ENCODE measurements at places on chromosomes 11 and 22.
A peak's percentile ranks its signal among the peaks of the same experiment; 100 is the strongest.

GRCh38 chr11:3037040-3037944, 19.9 kb downstream of the CARS1 start:
- peak; percentile 40 for DNase-seq

DNA sequence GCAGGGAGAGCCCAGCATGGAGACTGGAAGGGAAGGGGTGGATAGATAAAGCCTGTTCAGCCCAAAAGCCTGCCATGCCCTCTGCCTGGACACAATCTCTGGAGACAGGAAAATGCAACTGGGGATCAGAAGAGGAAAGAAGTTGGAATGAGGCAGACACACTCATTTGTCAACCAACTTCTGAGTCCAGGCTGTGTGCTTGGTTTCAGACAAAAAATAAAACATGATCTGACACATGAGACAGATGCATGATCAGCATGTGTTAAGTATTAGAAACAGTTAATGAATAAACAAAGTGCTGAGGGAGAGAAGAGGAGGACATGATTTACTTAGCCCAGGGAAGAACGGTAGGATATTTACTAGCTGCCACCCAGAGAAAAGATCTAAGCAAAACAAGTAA, 839 bp downstream of the LRRN4CL start:
- no peak for DNase-seq

DNA sequence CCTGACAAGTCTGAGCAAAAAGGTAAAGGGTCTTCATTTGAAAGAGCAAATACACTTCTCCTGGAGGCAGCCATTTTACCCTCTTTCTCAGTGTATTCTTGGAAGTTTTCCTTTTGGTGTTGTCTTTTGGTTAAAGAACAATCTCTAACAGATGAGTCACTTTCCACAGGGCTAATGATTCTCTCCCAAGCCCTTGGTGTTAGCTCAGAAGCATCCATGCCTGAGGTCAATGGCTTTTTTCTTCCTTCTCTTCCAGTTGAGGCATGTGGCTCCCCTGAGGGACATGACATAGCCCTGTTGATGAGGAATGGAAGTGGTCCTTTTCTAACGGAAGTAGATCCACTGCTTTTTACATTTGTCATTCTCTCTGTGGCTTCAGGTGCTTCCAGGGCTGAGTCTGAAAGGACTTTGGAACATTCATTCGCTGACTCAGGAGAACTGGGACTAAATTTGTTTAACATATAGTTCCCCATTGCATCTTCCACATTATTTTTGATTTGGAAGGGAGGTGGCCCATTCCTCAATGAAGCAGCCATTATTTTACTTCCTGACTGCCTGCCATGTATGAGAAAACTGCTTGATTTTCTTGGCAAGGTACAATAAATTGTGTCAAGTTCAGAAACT, 13.8 kb upstream of the POGLUT3 start:
- DNase-seq, result no peak

GRCh38 chr11:19419808-19420207, 179.1 kb upstream of the E2F8 start:
- DNase-seq, result no peak

DNA sequence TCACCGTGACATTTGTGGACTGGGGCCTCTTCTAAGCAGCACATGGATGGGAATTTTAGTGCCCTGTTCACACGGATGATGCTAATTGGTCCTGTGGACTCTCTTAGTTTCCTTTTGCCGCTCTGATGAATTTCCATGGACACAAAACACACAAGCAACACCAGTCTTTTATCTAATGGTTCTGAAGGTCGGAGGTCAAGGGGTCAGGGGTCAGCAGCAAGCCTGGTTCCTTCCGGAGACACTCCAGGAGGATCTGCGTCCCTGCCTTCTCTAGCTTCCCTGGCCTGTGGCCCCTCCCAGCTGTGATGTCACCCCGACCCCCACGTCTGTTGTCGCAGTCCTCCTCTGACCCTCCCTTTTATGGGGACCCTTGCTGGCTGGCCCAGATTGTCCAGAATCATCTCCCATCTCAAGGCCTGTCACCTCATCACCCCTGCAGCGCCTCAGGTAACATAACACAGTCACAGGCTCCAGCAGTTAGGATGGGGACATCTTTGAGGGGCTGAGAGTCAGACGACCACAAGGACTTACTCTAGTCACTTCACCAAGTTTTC, 6.8 kb downstream of the NADSYN1 start:
- DNase-seq, result no peak

DNA sequence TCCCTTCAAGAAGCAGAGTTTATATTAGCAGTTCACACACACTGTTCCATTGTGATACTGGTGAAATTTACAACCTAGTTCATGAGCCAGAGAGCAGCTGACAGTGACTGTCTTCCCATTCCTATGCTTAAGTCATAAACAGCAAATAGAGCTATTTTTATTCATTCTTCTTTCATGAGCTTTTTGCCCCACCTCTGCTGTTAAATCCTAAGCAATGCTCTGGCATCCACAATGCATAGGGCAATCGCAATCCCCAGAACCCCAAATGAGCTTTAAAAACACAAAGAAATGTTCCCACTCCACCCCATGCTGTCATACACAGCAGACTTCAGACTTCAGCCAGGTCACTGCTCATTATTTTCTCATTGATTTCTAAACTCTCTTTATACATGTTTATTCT, 307.5 kb downstream of the ETS1 start:
- no peak for DNase-seq

DNA sequence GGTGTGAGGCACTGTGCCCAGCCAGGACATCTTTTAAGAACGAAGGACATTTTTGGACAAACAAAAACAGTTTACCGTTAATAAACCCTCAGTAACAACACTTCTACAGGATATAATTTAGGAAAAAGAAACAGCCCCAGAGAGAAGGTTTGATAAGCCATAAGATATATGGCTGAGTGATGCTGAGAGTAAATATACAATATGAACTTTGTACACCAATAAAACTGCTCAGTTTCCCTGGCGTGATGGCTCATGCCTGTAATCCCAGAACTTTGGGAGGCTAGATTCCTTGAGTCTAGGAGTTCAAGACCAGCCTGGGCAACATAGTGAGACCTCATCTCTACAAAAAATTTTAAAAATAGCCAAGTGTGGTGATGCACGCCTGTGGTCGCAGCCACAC, 11.9 kb upstream of the BBS1 start:
- DNase-seq, result no peak

- no peak for DNase-seq
Measured at GRCh38 chr11:10623797-10624761, 55.6 kb upstream of the LYVE1 start.

DNA sequence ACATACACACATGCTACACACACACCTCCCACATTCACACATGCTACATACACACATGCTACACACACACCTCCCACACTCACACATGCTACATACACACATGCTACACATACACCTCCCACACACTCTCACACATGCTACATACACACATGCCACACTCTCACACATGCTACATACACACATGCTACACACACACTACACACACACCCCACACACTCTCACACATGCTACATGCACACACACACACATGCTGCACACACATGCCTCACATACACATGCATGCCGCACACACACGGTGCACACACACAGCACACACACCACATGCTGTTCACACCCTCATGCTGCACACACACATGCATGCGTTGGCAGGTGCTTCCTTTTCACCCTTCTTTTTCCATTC, 495.4 kb downstream of the NTM start:
- no peak for DNase-seq

- DNase-seq, result no peak
Measured at GRCh38 chr11:126607374-126607773, 251.9 kb downstream of the ST3GAL4 start.

- no peak for DNase-seq
Measured at GRCh38 chr11:32382339-32383049, 52.8 kb downstream of the WT1 start.

GRCh38 chr22:50247748-50248147, 2.9 kb upstream of the TUBGCP6 start:
- no peak for DNase-seq

GRCh38 chr11:69473276-69473845, 8.1 kb upstream of the LINC01488 start:
- DNase-seq, result no peak

DNA sequence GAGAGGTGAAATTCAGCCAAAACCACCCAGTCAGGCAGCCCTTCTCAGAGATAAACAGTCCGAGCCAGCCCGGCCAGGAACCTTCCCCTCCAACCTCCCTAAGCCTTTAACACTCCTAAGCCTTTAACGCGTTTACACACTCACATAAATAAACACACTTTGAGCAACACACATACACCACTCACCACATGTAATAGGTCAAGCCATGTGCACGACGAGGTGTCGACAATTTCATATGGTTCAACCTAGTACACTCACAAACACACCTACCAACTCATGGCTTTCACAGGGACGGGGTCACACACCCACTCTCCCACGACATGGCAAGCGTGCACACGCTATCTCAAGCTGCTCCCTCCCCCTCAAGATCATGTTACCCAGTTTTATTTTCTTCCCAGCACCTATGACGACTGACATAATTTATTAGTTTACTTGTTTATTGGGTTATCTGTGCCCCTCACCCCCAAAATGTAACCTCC, 15.5 kb downstream of the SLC43A1 start:
- DNase-seq, result no peak

DNA sequence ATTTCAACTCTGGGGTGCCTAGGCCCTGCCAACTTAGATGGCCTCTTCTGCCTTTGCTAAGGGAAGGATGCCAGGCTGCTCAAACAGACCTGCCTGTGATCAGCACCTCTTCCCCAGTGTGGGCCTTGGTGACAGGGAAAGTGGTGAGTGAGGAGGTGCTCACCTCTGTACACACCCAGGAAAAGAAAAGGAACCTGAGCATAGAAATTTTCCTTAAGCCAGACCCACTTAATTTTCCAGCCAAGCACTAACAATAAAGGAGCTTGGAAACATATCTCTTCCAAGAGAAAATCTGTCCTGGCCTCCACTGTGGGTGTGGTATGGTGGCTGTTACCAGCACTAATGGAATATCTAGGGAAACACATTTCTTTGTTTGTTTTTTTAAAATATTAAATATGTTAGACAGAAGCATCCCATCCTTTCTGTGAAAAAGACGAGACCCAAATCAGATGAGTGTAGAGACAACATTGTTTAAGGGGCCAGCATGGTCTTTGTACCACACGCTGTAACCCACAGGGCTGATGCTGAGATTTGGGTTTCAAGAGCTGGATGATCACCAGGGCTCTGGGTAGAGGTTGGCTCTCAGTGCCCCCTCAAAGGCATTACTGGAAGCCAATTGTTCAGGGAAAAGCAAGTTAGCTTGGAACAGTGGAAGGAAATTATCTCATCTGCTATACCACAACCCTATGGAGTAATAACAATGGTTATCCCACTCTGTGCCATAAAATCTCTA, 472.2 kb downstream of the INSC start:
- no peak for DNase-seq

DNA sequence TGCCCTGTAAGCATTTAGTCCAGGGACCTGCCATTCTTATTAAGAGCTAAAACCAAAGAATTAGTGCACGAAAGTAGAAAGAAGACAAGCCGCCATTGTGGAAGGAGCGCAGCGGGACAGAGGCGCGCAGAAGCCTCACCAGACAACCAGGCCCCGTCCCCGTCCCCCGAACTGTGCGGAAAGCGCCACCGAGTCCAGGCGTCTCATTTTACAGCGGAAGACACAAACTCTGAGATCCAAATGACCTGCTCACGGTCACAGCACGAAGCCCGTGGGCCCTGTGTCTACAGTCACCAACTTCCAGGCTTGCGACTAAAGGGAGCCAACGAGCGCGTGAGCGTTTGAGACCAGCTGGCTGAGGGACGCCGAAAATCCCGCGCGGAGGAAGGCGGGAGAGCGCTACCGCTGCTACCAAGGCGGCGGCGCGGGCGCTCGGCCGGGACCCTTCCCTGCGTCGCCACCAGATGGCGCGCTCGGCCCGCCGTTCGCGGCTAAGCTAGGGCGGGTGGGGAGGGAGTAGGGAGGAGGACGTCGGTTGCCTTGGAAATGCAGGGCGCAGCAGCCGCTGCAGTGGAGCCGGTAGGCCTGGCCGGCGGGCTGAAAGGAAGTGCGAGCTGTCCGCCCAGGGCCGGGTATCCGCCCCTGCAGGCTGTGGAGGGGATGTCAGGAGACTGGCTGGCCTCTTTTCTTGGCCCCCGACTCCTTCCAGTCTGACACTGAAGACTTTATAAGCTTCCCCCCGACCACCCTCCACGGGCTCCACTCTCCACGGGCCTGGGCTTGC, 434 bp upstream of the CCDC83 start:
- DNase-seq, result peak; percentile 91

GRCh38 chr22:50676661-50677492, 4.3 kb downstream of the SHANK3 start:
- no peak for DNase-seq

GRCh38 chr22:42468841-42469240, 36.6 kb upstream of the NFAM1 start:
- no peak for DNase-seq

- no peak for DNase-seq
Measured at GRCh38 chr22:37560608-37561211, 430 bp downstream of the CDC42EP1 start.

DNA sequence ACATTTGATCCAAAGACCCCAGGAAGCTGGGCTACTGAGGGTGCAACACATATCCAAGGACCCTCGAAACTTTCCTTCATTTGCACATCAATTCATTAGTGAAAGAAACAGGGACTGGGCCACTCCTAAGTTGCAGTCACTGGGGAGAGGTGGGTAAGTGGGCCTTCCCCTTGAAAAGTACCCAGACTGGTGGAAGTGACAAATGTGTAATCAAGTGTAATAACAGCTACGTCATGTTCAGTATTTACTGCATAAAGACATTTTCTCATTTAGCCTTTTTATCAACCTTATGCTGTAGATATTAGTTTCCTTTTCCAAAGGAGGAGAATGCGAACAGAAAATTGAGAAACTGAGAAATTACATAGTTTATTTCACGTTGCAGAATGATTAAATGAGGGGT, 101.9 kb upstream of the OLFML1 start:
- no peak for DNase-seq

DNA sequence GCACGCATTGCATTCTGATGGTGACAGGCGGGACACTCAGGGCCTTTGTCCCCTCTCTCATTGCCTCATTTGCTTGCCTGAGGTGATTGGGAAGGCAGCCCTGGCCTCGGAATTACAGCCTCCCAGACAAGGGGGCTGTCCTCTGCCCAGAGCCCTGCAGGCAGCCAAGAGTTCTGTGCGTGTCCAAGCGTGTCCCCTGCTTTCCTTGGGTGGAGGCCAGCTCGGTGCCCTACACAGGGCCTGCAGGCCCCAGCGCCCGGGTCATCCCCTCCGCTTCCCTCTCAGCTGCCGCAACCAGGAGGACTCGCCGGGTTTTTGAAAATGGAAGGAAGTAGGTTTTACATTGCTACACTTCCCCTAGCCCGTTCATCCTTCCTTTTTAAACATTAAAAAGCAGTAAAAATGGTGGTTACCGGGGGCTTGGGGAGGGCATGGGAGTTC, 1.9 kb downstream of the GRAMD4 start:
- no peak for DNase-seq
